ENCODE measurements at places on chromosomes 5 and 9. TPM values are rescaled to one million over a fixed set of nuclear protein-coding genes. Genes with fewer than 3 reads are reported as not detected.

PDZD2 gene
- not detected for total RNA-seq

- H3K27ac ChIP-seq: no peak overlapping the region
- peaks cover 3% of the 10 kb centered on the region for H3K36me3 ChIP-seq
- no peaks in the 10 kb centered on the region for H3K4me1 ChIP-seq
- no peak for DNase-seq
- H3K27me3 ChIP-seq: no peaks in the 10 kb centered on the region
- no peak overlapping the region for H3K4me3 ChIP-seq
Measured at GRCh38 chr9:13904746-13905145, 409.2 kb downstream of the NFIB start.

- H3K4me1 ChIP-seq: peaks cover 11% of the 10 kb centered on the region
- H3K27ac ChIP-seq: peak overlapping the region; percentile 26
- H3K36me3 ChIP-seq: peaks cover 3% of the 10 kb centered on the region
- H3K27me3 ChIP-seq: no peaks in the 10 kb centered on the region
- no peak for DNase-seq
Measured at GRCh38 chr5:101153526-101153925, 250.4 kb upstream of the ST8SIA4 start.

SLC34A3 gene
- 0.14 TPM for total RNA-seq

OTP gene
- total RNA-seq: 0.19 TPM

DNA sequence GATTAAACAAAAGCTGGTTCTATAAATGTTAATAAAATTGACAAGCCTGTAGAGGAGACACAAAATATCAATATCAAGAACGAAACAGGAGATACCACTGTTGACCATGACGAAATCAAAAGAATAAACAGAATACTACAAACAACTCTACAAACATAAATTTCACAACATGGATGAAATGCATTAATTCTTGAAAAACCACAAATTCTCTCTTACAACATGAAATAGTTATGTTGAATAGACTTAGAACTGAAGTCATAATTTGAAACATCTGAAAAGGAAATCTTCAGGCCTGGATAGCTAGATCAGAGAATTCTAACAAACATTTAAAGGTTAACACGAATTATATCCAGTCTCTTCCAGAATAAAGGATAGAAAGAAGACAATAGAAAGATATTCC is 6.9 kb upstream of the SPATA31C1 start:
- no peak overlapping the region for H3K4me3 ChIP-seq
- H3K36me3 ChIP-seq: no peaks in the 10 kb centered on the region
- H3K4me1 ChIP-seq: no peaks in the 10 kb centered on the region
- H3K27ac ChIP-seq: no peak overlapping the region
- no peak for DNase-seq

- DNase-seq: peak; percentile 54
- H3K27me3 ChIP-seq: no peaks in the 10 kb centered on the region
- H3K27ac ChIP-seq: no peak overlapping the region
- H3K36me3 ChIP-seq: no peaks in the 10 kb centered on the region
- no peaks in the 10 kb centered on the region for H3K4me1 ChIP-seq
Measured at GRCh38 chr9:136671646-136672430, 9.1 kb downstream of the EGFL7 start.

GRCh38 chr9:132518626-132519025 is 63.8 kb upstream of the BARHL1 start:
- no peaks in the 10 kb centered on the region for H3K36me3 ChIP-seq
- H3K4me3 ChIP-seq: no peak overlapping the region
- H3K4me1 ChIP-seq: no peaks in the 10 kb centered on the region
- DNase-seq: no peak
- H3K27me3 ChIP-seq: peaks cover 15% of the 10 kb centered on the region
- H3K27ac ChIP-seq: no peak overlapping the region

- no peak for DNase-seq
- peaks cover 1% of the 10 kb centered on the region for H3K36me3 ChIP-seq
- H3K4me1 ChIP-seq: no peaks in the 10 kb centered on the region
- no peaks in the 10 kb centered on the region for H3K27me3 ChIP-seq
Measured at GRCh38 chr5:17275289-17276158, 58.1 kb downstream of the BASP1 start.

GRCh38 chr5:127565586-127566270 is 48.3 kb downstream of the PRRC1 start:
- no peaks in the 10 kb centered on the region for H3K36me3 ChIP-seq
- no peak overlapping the region for H3K4me3 ChIP-seq
- DNase-seq: no peak
- no peak overlapping the region for H3K27ac ChIP-seq
- peaks cover 34% of the 10 kb centered on the region for H3K27me3 ChIP-seq

GRCh38 chr5:15183520-15183919 is 311.9 kb upstream of the ANKH start:
- no peaks in the 10 kb centered on the region for H3K4me1 ChIP-seq
- H3K36me3 ChIP-seq: no peaks in the 10 kb centered on the region
- DNase-seq: no peak
- H3K27me3 ChIP-seq: no peaks in the 10 kb centered on the region
- no peak overlapping the region for H3K27ac ChIP-seq
- no peak overlapping the region for H3K4me3 ChIP-seq

DNA sequence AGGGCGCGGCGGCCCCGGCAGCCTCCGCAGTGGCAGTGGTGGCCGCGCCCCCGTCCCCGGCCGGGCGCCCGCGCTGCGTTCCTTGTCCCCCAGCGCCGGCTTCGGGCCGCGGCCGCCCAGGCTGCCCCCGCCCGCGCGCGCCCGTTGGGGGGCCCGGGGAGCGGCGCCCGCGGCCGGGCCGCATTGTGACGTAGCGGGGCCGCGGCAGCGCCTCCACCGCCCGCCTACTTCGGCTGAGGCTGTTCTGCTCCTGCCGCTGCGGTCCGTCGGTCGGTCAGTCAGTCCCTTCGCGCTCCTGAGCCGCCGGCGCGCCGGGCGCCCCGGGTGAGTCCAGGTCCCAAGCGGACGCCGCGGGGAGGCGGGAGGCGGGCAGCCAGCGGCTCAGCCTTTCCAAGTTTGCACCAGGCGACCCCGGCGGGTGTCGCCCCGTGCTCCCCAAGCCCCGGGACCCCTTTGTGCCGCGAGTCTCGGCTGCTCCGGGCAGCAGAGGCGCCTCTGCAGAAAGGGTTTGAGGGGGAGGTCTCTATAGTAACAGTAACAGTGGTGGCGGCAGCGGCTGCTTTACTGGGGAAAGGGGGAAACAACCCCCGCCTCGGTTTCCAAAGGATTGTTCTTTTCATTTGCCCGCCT is at the start of gene SNCAIP:
SNCAIP (plus strand) TSS at position 277 of the 630 bp plus-strand sequence. CDS start 78,898 bp downstream, outside the sequence.
- H3K4me3 ChIP-seq: peak within 1 kb of the TSS; percentile 55
- no peak within 1 kb of the TSS for H3K27ac ChIP-seq
- peaks cover 61% of the 10 kb centered on the region for H3K27me3 ChIP-seq
- peaks cover 6% of the 10 kb centered on the region for H3K4me1 ChIP-seq
- no peaks in the 10 kb centered on the region for H3K36me3 ChIP-seq

NACC2 gene
- 8.4 TPM for total RNA-seq

- H3K27me3 ChIP-seq: no peaks in the 10 kb centered on the region
- H3K36me3 ChIP-seq: no peaks in the 10 kb centered on the region
- peaks cover 50% of the 10 kb centered on the region for H3K4me1 ChIP-seq
- no peak overlapping the region for H3K27ac ChIP-seq
- no peak overlapping the region for H3K4me3 ChIP-seq
- DNase-seq: no peak
Measured at GRCh38 chr9:73146111-73146815, 5.4 kb upstream of the ANXA1 start.

ZDHHC11 gene
- total RNA-seq: 29.5 TPM

- H3K27ac ChIP-seq: no peak overlapping the region
- DNase-seq: no peak
- H3K36me3 ChIP-seq: no peaks in the 10 kb centered on the region
- H3K4me1 ChIP-seq: no peaks in the 10 kb centered on the region
- H3K27me3 ChIP-seq: peaks cover 39% of the 10 kb centered on the region
Measured at GRCh38 chr9:911005-911404, 65.5 kb upstream of the DMRT3 start.

SPAG8 gene
- 1.1 TPM for total RNA-seq

DNA sequence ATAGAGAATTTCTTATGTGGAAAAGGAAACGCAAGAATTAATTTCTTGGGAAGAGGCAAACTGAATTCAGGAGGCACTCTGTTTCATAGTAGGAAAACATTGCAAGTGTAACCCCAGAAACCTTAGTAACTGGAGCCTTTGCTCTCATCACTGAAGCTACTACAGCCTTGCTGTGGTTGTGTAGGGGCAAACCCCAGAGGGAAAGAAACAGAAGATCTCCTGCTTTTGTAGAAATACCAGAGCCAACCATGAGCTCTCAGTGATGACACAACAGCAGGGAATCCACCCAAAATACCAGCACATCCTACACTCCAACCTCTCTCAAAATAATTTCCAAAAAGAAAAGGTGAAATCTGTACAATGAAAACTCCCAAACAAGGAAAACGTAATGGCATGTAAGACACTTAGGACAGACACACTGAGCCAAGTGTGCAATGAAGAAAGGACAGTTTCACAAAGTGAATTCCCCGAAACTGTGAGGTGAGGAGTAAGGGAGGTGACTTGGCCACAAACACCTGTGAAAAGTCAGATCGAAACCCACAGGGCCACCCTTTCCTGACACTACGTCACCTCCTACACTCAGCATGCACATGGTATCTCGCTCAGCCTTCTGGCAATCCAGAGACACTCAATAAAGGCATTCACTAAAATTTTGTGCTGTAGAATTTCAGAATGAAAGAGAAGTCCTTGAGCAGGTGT is 8.5 kb upstream of the ACSL6 start:
- DNase-seq: peak; percentile 89
- H3K36me3 ChIP-seq: no peaks in the 10 kb centered on the region
- peak overlapping the region; percentile 90 for H3K27ac ChIP-seq
- peak overlapping the region; percentile 59 for H3K4me3 ChIP-seq
- H3K27me3 ChIP-seq: peaks cover 49% of the 10 kb centered on the region

MSX2 gene
- total RNA-seq: 0.28 TPM

- peak; percentile 37 for DNase-seq
- H3K4me1 ChIP-seq: peaks cover 22% of the 10 kb centered on the region
- no peak overlapping the region for H3K27ac ChIP-seq
- no peaks in the 10 kb centered on the region for H3K27me3 ChIP-seq
- no peak overlapping the region for H3K4me3 ChIP-seq
Measured at GRCh38 chr5:56026863-56027300, 32.1 kb upstream of the IL6ST start.

NR2F1 gene
- not detected for total RNA-seq

PIP5K1B gene
- 2.8 TPM for total RNA-seq

PCDHA6 gene
- not detected for total RNA-seq

- DNase-seq: no peak
- H3K27me3 ChIP-seq: peaks cover 15% of the 10 kb centered on the region
- no peaks in the 10 kb centered on the region for H3K36me3 ChIP-seq
Measured at GRCh38 chr9:89661956-89662717, 57.3 kb downstream of the GADD45G start.

- no peaks in the 10 kb centered on the region for H3K27me3 ChIP-seq
- H3K4me3 ChIP-seq: no peak overlapping the region
- no peak overlapping the region for H3K27ac ChIP-seq
- DNase-seq: no peak
- peaks cover 5% of the 10 kb centered on the region for H3K36me3 ChIP-seq
Measured at GRCh38 chr9:137798901-137799629, 78.5 kb upstream of the CACNA1B start.

DNA sequence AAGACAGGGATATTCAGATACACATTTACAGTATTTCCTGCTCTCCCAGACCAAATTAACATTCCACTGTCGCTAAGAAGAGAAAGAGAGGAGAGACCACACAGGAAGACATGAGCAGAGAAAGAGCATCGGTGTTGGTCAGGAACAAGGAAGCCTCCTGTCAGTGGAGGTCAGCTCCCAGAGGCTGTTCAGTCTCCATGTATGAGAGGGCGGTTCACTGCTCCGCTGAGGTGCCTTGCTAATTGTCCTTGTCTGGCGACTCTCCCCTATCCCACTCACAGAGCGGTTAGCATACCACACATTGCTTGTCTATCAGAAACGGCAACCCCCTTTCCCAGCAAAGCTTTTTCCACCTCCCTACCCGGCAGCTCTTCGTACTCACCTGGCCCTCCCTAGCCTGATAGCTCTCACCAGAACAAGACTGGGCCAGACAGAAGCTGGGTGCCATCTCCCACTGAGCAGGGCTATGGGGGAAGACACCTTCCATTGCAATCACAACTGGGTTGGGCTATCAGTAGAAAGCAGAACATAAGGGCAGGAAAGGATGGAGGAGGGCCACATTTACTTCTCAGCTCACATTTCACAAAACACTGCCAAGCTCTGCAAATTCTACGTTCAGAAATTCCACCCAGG is 58.6 kb upstream of the LMNB1 start:
- H3K27ac ChIP-seq: no peak overlapping the region
- H3K4me1 ChIP-seq: no peaks in the 10 kb centered on the region
- no peaks in the 10 kb centered on the region for H3K27me3 ChIP-seq
- H3K36me3 ChIP-seq: no peaks in the 10 kb centered on the region
- DNase-seq: no peak

DNA sequence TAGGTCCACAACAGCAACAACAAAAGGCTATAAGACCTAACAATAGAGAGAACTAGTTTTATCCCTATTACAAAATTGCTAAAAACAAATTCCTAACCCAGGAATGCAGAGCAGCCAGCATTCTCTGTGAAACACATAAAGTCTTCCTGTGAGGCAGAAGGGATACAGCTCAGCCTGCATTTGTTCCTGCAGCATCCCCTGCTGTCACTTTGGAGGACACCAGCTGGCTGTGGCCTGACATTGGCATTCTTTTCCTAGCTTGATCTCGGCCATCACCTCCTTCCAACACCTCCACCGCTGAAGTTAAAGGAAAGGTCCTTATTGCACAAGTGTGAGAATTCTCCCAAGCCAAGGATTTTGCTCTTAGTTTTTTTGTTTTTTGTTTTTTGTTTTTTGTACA is 186.1 kb downstream of the SNCAIP start:
- no peak overlapping the region for H3K27ac ChIP-seq
- H3K4me3 ChIP-seq: no peak overlapping the region
- no peak for DNase-seq
- no peaks in the 10 kb centered on the region for H3K36me3 ChIP-seq
- H3K4me1 ChIP-seq: no peaks in the 10 kb centered on the region

DNA sequence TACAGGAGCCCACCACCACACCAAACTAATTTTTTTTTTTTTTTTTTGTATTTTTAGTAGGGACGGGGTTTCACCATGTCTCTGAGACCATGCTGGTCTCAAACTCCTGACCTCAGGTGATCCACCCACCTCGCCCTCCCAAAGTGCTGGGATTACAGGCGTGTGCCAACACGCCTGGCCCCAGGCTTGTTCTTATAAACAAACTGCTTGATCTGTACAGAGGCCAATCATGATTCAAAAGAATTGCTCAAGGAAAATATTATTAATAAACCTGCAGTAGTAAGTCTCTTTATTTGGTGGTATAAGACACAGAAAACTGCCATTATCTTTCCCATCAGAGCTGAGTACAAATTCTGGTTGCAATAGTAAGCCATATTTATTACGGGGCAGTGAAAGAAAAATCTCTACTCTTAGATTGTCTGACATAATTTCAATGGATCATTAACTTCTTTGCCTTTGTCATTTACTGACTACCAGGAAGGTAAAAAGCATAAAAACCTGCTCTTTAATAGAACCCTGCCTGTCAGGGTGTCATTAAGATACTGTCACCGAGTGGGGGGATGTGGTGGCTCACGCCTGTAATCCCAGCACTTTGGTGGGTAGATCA is 33.3 kb downstream of the RASEF start:
- no peak overlapping the region for H3K27ac ChIP-seq
- H3K4me1 ChIP-seq: no peaks in the 10 kb centered on the region
- no peak overlapping the region for H3K4me3 ChIP-seq
- no peaks in the 10 kb centered on the region for H3K36me3 ChIP-seq
- H3K27me3 ChIP-seq: no peaks in the 10 kb centered on the region

Measured in activated T-cell treated with anti-CD3 and anti-CD28 coated beads, Interleukin-2, amount 50 U/mL, for 72 hours (primary cell).